Stimulated activated CD8-positive, alpha-beta memory T cell treated with anti-CD3 and anti-CD28 coated beads, Interleukin-4, amount 100 ng/mL, for 4 hours (primary cell): ENCODE measurements at places on chromosomes 5 and 9.

GRCh38 chr5:142320430-142320738 is 4.4 kb downstream of the SPRY4 start:
- no peak for DNase-seq

- DNase-seq: no peak
Observed at GRCh38 chr5:140324617-140325241, 21.7 kb downstream of the HBEGF start.

- DNase-seq: no peak
Observed at GRCh38 chr5:141598391-141599345, 20.1 kb downstream of the DIAPH1 start.

- no peak for DNase-seq
Observed at GRCh38 chr5:134127988-134128647, 13.6 kb downstream of the TCF7 start.

DNA sequence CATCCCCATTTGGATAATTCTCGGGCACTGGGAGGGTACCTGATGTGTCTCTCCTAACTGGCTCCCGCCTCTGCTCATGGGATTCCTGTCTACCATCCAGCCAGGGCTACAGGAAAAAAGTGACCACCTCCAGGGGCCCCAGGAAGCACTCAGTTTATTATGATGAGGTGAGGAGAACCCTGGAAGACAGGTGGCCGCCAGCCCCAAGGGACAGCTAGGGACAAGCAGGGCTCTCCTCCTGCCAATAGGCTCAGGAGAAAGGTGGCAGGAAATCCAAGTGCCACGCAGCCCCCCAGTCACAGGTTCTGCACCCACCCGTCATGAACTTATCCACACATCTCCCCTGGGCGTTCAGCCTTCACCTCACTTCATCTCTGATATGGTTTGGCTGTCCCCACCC is 61.5 kb upstream of the ZNF354A start:
- DNase-seq: no peak
